SIG-M5 (cell line): ENCODE measurements at places on chromosomes 12 and 14.

- no peak for DNase-seq
Measured at GRCh38 chr14:24693353-24693737, 59.4 kb upstream of the GZMB start.

DNA sequence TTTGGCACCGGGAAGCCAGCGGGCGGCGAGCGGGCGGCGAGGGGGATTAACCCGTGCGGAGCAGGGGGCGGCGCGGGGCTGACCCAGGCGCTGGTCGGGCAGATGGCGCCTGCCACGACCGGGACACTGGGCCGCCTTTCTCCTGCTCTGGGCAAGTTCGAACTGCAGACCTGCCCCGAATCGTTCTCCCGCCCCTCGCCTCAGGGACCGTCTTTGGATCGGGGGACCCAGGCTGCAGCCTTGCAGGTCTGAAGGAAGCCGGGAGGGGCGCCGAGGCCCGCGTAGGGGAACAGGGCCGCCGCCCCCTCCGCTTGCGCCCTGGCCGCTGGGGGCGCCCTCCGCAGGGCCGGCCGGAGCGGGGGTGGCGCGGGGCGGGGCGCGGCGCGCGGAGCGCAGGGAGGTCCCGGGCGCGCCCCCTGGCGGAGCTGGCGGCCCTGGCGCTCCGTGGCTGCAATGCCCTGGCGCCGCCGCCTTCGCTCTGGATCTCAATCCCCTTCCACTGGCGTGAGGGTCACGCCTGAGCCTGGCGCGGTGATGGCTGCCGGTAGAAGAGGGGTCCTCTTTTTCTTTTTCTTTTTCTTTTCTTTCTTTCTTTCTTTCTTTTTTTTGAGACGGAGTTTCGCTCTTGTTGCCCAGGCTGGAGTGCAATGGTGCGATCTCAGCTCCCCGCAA, 449 bp upstream of the LTBP2 start:
- no peak for DNase-seq

DNA sequence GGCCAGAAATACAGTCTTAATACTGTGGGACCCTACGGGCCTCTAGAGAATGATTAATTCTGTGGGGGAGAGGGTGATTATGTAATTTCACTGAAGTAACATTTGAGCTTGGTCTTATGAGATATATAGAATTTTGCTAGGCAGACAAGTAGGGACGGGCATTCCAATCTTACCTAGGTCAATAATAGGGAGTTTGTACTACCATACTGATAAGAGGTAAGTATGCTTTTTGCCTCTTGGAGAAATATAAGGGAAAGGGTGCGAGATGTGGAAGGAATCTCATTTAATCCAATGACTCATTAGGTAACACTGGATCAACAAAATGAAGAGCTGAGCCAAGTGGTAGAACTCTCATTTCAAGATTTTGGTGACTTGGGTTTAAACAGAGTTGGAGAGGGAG, 5.2 kb downstream of the RAB5B start:
- DNase-seq = no peak

- no peak for DNase-seq
Measured at GRCh38 chr14:53946404-53947093, 10.1 kb downstream of the BMP4 start.

DNA sequence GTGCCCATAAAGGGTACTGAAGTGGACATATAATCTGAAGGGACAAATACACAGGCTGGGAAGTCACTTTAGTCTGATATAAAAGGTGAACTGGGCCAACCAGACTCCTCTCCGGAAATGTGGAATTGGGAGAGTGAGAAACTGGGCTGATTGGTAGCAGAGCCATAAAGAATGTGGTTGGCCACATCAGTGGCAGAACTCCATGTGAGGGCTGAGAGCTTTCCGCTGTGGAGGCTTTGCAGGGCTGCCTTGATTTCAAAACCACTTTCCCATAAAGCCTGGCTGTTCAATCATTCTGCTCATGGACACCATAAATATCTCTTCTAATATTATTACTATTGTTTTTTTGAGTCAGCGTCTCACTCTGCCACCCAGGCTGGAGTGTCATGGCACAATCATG, 220.3 kb downstream of the MON2 start:
- no peak for DNase-seq

- no peak for DNase-seq
Measured at GRCh38 chr12:106582249-106582591, 584 bp upstream of the RFX4 start.

DNA sequence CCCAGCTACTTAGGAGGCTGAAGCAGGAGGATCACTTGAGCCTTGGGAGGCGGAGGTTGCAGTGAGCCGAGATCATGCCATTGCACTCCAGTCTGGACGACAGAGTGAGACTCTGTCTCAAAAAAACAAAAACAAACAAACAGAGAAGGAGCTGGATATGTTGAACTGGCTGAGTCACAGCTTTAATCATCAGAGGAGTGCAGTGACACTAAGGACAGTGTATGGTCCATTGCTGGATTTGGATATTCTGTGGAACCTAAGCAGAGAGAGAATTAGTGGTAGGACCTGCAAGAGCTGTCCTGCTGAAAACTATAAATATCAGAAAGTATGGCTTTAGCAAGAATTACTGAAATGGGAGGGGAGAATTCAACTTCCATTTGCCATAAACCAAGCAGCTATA, 163.0 kb upstream of the PELI2 start:
- no peak for DNase-seq

GRCh38 chr12:81627336-81628189, 131.6 kb downstream of the PPFIA2 start:
- no peak for DNase-seq
